ENCODE measurements at places on chromosomes 12 and 14. TPM values are rescaled to one million over a fixed set of nuclear protein-coding genes. Genes with fewer than 3 reads are reported as not detected.
A peak's percentile ranks its signal among the peaks of the same experiment; 100 is the strongest.

DNA sequence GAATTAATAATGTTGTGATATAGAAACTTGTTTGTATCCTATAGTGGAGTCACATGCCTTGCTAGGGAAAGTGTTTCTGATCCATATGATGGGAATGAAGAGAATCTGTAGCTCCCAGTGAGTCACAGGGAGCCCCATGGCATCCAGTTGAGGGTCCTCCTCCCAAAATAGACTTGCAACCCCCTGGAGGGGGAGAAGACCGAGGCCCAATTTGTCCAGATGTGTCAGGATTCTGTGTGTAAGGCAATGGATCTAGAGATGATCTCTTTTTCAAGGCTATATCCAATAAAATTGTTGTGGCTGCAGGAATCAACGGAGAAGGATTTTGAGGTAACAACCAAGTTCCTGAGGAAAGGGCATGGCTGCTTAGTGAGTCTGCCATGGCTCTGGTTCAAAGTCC lies 121.8 kb downstream of the BCL11B start:
- DNase-seq: no peak

DNA sequence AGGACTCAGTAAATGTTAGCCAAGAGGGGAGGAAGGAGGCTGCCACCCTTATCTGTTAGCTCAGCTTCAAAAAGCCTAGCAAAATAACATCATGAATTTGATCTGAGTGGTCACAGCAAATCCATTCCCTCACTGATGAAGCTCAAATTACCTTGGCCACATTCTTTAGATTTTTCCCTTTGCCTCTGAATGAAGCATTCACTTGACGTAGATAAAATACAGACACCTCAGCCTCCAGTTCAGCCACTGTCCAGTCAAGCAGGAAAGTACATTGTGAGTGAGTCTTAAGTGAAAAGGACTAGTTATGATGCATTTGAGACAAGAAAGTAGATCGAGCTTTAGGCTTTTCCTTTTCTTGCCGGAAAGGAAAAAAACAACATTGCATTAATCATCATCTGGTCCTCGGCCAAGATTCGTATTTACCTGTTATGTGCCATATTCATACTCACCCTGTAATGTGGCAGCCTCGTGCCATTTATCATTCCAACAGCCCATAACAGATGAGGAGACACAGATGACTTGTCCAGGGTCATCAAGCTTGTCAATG lies 146.5 kb downstream of the ETV6 start:
- DNase-seq: peak; percentile 59

- DNase-seq: no peak
Observed at GRCh38 chr12:106062693-106063092, 76.1 kb downstream of the NUAK1 start.

GRCh38 chr12:51937926-51938325 lies 13.6 kb upstream of the ACVR1B start:
- DNase-seq: no peak

SRRM4 gene
- 0.03 TPM for total RNA-seq

- DNase-seq: peak; percentile 40
Observed at GRCh38 chr12:101670007-101670671, 27.3 kb upstream of the CHPT1 start.

GRCh38 chr12:127287256-127287655 lies 979.7 kb upstream of the TMEM132C start:
- no peak for DNase-seq

- DNase-seq: no peak
Observed at GRCh38 chr14:22887990-22888378, 5.0 kb downstream of the REM2 start.

DNA sequence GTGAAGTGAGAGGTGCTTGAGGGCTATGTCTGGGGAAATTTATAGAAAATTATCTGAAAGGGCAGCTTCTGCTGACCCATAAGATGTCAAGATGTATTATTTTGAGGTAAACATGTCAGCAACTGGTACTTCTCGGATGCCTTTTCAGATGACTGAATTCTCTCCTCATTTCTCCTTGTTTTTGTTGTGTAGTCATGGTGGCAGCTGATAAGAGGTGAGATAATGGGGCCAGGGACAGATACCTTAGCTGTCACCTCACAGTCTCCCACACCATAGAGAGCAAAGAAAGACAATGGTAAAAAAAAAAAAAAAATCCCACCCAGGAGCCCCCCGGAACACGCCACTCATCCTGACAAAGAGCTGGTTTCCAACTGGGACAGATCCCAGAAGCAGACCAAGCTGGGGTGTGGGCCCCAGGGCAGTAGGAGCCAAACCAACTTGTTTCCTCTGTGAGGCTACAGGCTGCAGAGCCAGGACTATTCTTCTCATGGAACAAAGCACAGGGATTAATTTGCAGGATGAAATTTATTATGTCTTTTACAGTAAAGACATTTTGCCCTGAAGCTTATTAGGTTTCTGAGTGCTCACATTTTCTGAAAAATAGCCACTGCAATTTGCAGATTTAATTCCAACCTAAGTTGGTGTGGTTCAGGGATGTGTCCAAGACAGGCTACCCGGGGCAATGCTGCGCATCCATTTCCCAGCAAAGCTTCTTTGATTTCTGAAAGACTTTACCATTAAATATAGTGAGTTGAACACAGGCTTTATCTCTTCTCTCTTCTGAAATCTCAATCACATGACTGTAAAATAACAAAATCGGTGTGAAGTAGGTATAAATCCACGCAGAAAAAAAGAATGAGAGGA lies 52.2 kb downstream of the NDUFA12 start:
- no peak for DNase-seq

DNA sequence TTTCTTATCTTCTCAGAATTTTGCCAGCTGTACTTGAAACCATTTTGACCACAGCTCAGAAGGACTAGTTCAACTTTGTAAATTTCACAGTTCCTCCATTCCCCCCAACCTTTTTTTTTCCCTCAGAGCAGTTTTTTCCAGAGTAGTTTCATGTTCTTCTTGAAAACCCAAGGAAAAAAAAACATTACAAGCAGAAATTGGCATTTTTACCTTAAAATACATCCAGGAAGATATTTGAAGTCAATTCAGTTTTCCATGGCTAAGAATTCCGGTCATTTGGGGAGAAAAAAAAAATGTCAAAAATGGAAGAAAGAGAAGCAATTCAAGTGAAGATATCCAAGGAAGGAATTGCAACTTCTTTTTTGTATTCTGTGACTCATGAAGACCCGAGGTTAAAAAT lies 39.5 kb downstream of the SYNE2 start:
- DNase-seq: no peak

PLEKHH1 gene
- 3.3 TPM for total RNA-seq

- DNase-seq: no peak
Observed at GRCh38 chr12:40446385-40446784, 221.6 kb downstream of the LRRK2 start.

DNA sequence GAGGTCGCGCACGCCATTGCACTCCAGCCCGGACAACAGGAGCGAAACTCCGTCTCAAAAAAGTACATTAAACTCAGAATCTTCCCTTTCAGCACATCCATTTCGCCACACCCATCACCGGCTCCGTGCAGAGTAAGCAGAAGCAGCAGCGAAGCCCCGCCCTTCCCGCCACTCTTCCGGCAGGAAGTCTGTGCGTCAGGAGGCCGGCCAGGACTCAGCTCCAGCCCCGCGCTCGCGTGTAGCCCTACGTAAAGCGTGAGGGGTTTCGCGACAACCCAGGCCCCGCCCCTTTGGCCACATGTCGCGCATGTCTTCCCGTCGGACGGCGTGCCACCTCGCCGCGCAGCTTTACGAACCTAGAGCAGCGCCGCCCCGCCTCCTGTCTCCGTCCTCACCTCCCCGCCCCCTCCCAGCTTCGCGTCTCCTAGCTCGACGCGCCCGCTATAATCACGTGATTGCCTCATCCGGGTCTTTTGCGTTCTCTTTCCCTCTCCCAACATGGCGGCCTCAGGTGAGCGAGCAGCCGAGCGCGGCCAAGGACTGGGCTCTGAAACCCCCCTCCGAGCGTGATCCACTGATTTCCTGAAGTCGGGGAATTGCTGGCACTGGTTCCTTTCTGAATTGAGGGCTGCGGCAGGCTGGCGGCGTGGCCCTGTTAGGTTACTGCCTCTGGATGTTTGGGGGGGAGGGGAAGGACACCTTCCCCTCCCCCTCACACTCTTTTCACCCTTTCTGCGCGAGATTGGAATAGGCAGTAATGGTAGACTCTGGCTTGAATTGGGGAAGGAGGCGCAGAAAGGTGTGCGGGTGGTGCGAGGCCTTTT lies at the start of gene EIF4B:
EIF4B (plus strand) TSS at position 471 of the 824 bp plus-strand sequence; CDS start at position 499, 28 bp downstream.
- peak; percentile 100 for DNase-seq

GRCh38 chr12:107368586-107368985 lies 275.2 kb upstream of the CRY1 start:
- DNase-seq: no peak

DNA sequence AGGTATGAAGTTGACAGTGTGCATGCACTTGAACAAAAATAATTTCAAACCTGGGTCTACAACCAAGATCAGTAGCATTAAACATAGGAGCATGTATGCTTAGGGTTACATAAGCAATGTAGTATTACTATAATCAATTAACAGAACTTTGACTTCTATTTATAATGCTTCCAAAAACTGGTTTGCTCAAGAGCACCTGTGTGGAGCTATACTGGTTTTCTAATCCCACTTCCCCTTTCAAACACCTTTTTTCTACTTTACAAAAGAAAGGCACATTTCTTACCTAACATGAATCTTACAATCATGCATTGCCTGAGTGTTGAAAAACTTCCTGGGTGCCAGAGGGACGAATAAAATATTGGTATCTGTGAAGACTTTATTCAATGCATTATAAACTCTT lies 72.7 kb downstream of the EFCAB11 start:
- no peak for DNase-seq

DNA sequence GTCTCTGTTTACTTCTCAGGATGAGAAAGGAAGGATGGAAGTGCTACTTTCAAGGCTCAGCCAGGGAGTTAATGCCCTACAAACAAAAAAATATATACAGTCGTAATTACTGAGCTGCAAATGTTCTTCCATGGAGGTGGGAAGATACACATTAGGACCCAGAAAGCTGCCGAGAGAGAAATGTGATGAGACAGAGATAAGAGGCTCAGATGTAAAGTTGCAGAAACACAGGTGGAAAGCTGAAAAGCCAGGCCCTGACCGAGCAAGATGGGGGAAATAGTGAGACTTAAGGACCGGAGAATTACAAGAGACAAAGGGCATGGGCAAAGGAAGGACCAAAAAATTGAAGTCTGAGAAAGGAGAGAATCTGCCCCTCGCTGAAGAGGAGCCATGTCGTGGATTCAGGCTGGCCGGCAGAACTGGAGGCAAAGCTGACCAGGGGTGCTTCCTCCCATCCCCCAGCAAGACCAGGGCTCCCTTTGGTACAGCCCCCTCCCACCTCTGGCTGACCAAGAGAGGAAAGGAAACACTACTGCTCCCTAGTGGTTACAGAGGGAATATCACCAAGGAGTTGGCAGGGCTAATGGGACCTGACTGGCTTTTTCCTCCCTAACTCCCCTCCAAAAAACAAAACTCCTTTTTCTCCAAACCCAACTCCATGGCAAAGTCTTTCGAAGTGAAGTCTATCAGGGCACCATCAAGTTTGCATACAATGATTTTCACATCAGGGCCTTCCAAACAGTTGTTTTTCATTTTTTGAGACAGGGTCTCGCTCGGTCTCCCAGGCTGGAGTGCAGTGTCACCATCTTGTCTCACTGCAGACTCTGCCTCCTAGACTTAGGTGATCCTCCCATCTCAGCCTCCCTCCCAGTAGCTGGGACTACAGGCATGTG lies 12.1 kb downstream of the ZFHX2 start:
- DNase-seq: peak; percentile 44

REC8 gene
- not detected for total RNA-seq

TMEM19 gene
- total RNA-seq: 46.7 TPM

GRCh38 chr14:54207476-54208462 lies 189.0 kb upstream of the CDKN3 start:
- no peak for DNase-seq

OR10G3 gene
- not detected for total RNA-seq

RHOJ gene
- 9.5 TPM for total RNA-seq

GRCh38 chr12:124389138-124389724 lies 94.3 kb downstream of the RFLNA start:
- peak; percentile 95 for DNase-seq

NXPH4 gene
- 0.33 TPM for total RNA-seq

DNA sequence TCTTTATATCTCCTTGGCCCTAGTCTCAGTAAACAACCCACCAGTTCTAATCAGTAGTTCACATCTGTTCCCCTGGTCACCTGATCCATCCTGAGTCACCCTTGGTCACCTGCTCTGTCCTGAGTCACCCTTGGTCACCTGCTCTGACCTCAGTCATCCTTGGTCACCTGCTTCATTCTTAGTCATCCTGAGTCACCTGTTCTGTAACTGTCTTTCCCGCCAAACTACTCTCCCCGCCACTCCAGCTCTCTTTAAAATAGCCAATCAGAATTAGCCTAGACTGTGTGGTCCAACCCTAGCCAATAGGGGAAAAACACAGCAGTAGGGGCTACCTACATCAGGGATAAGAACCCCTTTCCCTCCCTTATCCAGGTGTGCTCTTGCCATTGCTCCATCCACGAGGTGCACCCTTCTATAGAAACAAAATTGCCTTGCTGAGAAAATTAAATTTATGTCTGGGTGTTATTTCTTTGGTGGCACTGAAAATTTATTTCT lies 245.4 kb upstream of the DIO3 start:
- peak; percentile 38 for DNase-seq

DNA sequence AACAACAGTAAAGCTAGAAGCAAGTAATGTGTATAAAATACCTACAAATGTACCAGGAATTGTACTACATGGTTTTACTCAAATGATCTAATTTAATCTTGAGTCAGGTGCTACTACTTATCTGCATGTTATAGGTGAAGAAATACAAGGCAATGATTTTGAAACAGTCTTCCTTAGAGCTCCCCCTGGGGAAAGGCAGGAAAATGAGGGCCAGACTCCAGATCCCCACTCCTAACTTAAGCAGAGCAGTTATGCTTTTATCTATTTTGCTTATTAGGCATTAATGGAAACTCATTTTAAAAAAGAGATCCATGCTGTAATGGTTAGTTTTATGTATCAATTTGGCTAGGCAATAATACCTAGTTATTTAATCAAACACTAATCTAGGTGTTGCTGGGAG lies 109.3 kb upstream of the CPSF6 start:
- DNase-seq: no peak

NCOR2 gene
- 57.9 TPM for total RNA-seq

- peak; percentile 76 for DNase-seq
Observed at GRCh38 chr14:71720978-71721624, 211.1 kb upstream of the RGS6 start.

RNFT2 gene
- 4.6 TPM for total RNA-seq

DNA sequence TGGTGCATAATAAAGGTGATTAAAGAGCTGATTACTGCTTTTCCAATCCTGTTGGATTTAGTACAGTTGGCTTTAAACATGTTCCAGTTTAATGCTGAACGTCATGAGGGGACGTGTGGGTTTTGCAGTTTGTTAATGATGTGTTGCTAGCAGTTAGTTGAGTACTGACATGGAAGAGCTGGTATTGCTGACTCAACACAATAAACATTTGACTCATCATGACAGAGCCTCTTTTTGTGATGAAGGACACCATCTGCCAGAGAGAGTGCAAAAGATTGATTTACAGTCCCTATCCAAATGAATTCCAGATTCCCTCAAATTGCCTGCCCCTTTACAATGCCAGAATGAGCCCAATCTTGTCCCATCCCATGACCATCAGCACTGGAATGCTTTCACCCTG lies 346.2 kb upstream of the PRICKLE1 start:
- DNase-seq: peak; percentile 35

TMCC3 gene
- 1.5 TPM for total RNA-seq
